ENCODE measurements at places on chromosomes 16 and 17.
A peak's percentile ranks its signal among the peaks of the same experiment; 100 is the strongest.

GRCh38 chr17:1486802-1487695 lies 5.4 kb downstream of the MYO1C start:
- DNase-seq: no peak

DNA sequence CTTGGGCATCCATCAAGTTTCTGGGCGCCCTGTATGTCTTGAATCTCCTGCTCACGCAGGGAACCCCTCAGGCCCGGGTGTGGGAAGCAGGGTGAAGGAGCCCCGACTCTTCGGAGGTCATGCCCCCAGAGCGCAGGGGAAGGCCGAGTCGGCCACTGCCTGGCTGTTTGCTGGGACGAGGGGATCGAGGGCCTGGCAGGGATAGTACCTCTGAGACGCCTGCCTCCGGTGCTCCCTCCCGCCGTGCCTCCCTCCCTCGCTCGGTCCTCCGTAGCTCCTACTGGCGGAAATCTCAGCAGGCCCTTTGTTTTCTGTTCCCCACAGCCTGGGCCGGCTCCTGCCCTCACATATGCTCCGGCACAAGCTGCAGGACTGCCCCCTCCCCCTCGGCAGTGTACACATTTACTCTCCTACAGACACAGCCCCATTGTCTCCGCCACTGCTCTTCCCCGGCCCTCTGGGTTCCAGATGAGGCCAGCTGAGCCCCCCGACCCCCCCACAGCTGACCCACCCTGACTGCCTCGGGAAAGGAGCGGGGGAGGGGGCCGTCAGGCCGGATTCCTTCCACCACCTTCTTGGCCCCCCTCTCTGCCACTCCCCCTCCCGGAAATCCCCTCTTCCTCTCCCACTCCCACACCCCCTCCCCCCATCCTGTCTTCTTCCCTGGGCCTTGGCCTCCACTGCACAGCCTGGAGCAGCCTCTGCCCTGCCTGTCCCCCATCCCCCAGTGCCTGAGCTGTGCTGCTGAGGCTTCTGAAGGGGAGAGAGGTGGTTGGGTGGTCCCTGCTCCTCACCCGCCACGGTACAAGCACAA lies 1.4 kb downstream of the TRAF4 start:
- no peak for DNase-seq

DNA sequence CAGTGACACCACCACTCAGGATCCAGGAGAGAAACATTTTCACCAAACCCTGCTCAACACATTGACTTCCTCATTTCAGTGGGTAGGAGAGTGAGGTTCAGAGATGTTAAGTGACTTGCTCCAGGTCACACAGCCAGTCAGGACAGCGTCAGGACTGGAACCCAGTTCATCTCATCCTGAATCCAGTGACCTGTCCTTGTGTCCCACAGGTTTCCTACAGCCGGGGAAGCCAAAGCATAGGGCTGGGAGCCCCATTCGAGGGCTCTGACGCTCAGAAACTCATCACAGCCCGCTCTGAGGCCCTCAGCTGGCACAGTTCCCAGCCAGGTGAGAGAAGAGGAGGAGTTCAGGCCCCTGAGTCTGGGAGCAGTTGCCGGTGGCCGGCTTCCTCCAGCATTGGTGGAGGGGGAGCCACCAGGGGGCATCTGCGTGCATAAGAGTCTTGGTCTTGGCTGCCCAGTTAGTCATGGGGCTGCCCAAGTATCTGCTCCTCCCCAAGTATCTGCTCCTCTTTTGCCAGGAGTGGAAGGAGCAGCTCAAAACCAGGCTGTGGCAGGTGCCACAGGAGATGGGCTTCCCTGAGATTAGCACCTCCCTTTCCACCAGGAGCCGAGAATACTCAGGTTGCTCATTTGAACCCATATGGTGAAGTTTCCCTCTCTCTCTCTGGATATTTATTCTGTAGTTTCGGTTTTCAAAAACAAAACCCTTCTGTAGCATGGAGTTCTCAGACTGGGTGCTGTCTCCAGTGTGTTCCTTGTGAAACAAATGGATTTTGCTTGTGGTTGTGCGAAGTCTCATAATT lies 56.0 kb downstream of the TNFRSF13B start:
- no peak for DNase-seq

DNA sequence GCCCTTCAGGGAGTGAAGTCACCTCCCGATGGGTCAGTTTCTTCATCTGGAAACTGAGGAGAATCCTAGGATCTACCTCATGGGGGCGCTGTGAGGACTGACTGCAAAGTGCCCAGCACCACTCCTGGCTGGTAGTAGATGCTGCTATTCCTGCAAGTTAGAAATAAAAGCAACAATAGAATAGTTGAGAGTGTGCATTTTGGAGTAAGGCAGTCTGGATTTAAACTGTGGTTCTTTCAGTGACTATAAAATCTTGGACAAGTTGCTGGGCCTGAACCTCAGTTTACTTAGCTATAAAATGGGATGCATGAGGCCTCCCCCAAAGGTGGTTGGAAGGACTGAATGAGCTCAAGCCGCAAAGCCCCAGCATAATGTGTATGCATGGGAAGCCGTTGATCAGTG lies 70.6 kb downstream of the CYB5B start:
- no peak for DNase-seq

- no peak for DNase-seq
These were observed 551.8 kb upstream of the KIF2B start for GRCh38 chr17:53270936-53271335.

DNA sequence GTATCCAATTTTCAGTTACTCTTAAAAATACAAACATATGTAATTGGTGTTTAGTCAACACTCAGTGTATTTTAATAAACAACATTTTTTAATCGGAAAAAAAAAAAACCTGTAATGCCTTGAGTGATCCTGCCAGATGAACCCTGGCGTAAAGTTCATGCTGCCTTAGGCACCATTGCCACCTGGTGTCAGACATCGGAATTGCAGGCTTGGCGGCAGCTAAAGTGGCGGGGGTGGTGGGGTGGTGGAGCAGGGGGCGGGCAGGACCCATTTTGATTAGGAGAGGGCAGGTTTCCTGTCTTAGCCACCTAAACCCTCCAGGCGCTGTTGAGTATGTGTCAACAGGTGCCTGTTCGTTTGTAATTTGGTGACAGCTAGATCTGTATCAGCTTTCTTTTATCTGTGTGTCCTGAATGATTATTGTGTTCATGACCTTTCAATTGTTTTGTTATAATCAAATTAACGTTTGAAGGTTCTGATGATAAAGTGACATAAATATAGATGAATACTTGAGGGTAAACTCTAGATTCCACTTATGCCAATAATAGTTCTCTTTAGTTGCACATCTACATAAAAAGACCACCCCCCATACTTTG lies 588.7 kb downstream of the CDH13 start:
- peak; percentile 0 for DNase-seq

- no peak for DNase-seq
These were observed 23.4 kb downstream of the SLC25A10 start for GRCh38 chr17:81735264-81736102.

DNA sequence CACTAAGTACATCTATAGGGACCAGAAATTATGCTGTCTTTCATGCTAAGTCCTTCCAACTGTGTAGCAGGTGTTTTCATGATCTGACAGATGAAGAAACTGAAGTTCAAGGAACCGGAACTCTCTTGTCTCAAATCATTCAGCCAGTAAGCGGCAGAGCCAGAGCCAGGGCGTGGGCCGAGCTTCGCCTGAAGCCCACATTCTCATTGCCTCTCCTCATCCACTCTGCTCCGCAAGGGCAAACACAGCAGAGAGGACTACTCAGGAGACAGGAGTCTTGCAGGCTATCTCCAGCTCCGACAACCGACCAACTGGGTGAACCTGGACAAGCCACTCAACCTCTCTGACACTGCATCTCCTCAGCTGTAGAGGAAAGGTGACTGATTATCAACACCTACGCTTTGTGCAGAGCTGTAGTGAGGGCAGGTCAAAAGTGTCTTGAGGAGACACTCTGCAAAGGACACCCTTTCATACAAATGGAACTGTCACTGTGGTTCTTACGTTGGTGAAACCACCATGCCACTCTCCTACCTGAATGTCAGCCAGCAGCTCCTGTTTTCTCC lies 72.9 kb downstream of the CYTH1 start:
- no peak for DNase-seq

- DNase-seq: no peak
These were observed 1.4 kb downstream of the THUMPD1 start for GRCh38 chr16:20740007-20740883.

DNA sequence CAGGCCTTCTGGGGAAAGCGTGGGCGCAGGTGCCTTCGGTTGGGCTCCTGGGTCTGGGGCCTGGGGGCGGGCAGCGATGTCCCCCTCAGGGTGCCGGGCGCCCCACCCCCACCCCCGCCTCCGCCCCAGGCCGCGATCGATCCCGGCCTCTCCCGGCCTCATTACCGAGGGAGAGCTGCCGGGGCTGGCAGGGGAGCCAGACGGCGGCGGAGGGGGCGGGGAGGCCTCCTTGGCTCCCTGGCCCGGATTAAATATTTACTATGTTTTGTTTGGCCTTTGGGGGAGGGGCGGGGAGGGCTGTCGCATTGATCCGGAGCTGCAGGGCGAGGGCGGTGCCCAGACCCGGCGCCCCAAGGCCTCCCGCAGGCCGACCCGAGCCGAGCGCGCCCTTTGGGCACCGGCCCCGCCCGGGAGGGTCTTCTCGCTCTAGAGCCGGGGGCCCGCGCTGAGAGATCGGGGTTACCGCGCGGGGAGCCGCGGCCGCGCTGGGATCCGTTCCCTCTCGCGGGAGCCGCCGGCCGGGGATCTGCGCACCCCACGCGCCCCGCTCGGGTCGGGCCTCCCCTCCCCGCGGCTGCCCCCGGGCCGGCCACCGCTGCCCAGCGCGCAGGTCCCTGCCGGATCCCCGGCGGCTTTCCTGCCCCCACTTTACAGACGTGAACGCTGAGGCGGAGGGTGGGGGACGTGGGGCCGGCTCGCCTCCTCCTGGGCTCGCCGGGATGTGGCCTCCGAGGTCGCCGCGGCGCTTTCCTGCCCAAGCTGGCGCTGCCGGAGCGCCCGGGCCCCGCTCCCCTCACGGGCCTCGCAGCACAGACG lies 27.0 kb downstream of the RTN4RL1 start:
- no peak for DNase-seq
